Stimulated activated CD4-positive, alpha-beta T cell treated with anti-CD3 and anti-CD28 coated beads, Interleukin-1b, Interleukin-23, amount 100 ng/mL, for 24 hours (primary cell): ENCODE measurements at places on chromosomes 2 and 18.

DNA sequence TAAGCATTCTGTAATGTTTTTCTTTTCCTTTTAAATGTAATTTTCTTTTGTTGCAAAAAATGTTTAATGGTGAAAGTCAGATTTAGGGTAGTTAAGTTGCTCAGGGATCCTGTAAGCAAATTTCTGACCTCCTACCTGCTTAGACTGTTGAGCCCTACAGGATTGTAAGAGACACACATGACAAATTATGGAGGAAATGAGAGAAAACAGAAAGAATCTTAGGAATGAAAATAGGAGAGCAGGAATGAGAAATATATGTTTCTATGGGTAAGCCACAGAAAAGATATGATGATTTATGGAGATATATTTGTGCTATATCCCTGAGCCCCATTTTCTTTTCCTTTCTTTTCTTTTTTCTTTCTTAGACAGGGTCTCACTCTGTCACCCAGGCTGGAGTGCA lies 28.3 kb downstream of the CYBRD1 start:
- no peak for DNase-seq

DNA sequence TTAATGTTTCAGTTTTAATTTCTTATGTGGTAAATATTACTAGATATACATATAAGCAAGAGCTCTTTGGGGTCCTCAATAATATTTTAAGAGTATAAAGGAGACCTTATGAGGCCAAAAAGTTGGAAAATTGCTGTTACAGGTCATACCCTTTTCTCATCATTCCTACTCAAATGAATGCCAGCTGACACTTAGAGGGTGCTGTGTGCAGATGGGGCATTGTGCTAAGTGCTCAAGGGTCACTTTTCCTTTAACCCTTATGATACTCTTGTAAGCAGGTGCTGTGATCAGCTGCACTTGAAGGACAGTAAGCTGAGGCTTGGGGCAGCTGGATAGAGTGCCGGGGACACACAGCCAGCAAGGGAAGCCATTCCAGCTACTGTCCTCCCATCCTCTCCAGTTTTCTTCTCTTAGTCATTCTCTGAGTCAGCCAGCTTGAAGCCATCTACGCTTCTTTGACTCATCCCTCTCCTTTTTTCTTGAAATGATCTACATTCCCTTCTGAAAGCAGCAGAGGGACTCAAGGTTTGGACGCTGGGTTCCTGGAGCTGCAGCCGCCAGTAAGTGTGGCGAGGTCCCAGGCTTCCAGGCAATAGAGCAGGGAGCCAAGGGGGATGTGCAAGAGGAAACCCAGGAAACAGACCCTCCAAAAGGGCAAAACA lies 42.0 kb upstream of the CREB1 start:
- no peak for DNase-seq

DNA sequence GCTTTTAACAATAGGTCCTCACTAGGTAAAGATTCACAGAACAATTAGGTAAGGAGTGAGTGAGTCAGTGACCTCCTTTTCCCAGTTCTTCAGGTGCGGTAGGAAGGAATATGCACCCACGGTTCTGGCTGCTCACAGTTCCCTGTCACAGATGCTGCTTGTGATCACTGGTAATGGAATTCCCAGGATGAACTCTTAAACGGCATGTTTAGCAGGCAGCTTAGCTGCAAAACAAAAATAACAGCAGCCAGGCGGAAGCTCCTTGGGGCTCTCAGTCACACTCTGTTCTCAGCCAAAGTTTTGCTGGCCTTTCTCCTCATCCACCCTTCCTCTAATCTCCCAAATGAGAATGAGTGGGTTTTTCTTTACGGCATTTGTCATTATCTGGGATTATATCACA lies 274.5 kb downstream of the MYT1L start:
- DNase-seq, result no peak

DNA sequence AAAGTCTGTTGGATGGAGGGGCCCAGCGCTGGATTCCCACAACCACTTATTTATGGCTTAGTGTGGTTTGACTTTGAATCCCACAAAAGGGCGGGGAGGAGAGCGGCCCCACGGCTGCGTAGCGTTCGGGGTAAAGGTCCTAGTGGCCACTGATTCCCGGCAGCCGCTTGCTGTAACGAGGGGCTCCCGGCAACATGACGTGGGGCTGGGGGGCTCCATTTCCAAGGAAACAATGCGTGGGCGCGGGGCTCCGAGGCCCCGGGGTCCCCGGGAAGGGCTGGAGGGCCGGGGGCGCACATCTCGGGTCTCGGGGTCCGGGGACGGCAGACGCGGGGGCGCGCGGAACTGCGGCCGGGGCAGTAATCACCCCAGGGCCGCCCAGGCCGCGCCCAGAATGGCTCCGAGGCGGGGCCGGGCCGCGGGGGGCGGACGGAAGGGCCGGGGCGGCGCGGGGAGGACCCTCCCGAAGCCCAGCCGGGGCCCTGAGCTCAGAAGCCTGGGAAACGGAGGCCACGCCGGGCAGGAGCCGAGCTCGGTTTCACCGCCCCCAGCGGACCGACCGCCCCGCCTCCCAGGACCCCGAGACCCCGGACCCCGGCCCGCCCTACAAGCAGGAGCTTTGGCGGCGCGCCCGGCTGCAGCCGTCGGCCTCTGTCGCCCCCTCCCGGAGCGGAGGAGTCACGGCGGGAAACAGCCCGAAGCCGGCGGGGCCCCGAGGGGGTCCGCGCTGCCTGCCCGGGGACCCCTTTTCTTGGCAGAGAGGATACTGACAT lies 11.9 kb upstream of the MLPH start:
- DNase-seq, result peak; percentile 68

DNA sequence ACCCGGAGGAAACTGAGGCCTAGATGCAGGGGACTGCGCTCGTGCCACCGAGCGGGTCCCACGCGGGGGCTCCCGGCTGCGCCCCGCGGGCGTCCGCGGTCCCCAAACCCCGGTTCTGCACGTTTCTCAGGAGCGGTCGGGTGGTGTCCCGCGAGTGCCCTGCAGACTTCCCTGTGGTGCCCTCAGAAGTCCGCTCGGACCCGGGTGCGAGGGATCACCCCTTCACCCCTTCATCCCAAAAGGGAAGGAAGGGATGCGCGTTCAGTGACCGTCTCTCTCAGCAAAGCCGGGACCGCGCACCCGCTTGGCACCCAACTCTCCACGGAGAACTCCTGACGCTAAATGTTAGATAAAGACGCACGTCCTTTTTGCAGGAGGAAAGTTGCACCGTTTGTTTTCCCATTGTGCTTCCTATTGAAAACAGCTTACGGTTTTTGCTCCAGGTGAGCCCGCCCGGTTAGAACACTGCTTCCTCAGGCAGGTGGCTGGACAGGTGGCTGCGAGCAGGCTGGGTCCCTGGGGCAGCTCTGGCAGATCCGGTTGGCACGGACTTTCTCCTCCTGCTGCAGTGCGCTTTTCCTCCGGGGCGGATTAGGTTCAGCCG lies 779 bp downstream of the DGKD start:
- DNase-seq, result no peak

DNA sequence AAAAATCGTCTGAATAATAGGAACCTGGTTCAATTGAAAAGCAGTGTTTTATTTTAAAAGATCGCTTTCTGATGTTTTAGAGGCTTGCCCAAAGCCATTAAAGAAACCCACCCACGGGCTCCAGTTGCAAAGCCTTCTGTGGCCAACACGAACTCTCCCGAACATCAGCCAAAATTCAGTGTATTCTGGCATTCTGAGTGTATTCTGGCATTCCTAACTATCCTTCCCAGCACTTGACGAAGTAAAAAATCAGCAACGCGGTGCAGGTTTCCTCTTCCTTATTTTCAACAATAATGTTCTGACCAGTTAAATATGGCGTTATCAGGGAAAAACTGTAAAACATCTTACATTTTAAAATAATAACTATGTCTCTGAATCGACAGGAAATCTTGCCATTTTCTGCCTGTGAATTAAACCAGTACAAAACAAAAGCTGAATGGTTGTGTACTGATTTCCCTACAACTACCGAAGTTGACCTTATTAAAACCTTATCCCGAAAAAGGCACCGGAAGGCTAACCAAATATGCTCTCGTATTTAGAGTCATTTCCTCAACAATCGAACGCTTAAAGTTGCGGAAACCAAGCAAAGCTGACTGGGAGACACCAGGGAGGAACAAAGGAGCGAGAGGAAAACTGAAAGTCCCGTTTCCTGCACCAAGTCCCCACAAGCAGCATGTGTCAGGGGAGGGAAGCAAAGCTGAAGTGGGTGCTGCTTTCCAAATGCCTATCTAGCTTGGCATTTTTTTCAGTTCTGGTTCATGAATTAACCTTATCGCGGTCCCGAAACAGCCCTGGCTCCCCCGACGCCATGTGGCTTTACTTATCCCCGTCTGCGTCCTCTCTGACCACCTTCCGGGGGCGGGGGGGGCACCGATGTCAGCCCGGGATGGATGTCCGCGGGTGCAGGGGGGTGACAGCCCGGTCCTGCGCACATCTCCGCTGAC lies 44.3 kb downstream of the ZNF516 start:
- DNase-seq, result no peak

DNA sequence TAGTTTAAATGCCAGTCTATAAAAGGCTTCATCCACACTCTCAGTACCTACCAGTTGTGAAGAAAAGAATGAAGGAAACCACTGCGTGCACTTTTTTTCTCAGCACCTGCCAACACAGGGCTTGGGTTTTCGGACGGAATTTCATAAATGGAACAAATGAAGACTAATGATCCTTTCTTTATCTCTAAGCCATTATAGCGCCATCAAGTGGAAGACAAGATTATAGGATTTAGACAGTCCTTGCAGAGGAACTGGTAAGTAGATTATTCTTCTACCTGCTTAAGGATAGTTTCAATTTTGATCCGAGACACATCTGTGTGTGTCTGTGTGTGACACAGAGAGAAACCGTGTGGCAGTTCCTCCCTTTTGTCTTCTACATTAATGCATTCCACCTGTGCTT lies 245.6 kb downstream of the NRXN1 start:
- no peak for DNase-seq

- no peak for DNase-seq
Observed at GRCh38 chr18:74905247-74905646, 303.7 kb downstream of the PTGR3 start.

DNA sequence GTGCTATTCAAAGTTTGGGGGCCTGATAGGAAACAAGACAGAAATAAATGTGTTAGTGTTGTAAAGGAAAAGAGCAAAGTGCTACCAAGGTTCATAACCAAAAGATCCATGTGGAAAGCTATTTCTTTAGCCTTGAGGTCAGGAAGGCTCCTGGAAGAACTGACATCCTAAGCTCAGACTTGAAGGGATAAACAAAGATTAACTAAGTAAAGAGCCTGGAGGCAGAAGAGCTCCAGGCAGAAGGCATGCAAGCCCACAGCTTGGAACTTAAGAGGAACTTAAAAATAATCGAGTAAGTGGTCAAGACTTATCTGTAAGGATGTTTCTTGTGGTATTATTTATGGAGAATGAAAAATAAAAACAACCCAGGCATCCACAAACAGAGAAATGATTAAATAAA lies 245.0 kb upstream of the MGAT5 start:
- DNase-seq, result no peak

DNA sequence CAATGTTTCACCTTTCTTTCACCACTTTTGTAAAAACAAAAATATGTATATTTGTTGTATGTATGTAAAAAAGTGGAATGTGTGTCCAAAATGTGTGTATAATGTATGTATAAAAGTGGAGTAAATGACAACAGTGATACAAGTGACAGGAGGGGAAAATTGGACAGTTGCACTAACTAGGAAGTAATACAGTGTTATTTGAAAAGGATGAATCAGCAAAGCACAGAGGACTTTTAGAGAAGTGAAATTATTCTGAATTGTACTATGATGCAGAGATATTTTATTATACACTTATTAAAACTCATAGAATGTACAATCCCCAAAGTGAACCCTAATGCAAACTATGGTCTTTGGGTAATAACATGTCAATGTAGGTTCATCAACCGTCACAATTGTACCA lies 331.3 kb upstream of the CNTNAP5 start:
- DNase-seq, result no peak

- no peak for DNase-seq
Observed at GRCh38 chr18:65754121-65754520, 3.3 kb downstream of the CDH7 start.

GRCh38 chr2:85861650-85862049 lies 27.1 kb downstream of the ST3GAL5 start:
- no peak for DNase-seq

- DNase-seq, result no peak
Observed at GRCh38 chr2:128654408-128654807, 335.7 kb upstream of the HS6ST1 start.

GRCh38 chr2:43217228-43218154 lies 8.9 kb downstream of the ZFP36L2 start:
- no peak for DNase-seq

- DNase-seq, result no peak
Observed at GRCh38 chr2:195639959-195640358, 17.1 kb upstream of the SLC39A10 start.

- no peak for DNase-seq
Observed at GRCh38 chr2:50751311-50752031, 280.5 kb downstream of the NRXN1 start.
